ENCODE measurements at places on chromosomes 13 and 19.

DNA sequence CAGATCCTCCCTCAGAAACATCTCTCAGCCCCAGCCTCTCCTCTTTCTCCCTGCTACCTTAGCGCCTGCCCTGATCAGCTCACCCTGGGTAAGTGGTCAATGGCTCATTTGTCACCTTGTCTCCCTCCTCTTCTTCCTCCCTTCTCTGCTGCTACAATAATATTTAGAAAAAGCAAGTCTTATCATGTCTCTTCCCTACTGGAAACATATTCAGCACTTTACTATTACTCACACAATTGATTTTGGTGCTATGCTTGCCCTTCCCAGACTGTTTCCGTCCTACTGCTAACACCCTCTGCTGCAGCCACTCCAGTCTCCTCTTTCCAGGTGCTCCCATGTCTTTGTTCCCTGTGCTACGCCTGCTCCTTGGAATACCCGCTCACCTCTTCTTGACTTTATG, 35.8 kb downstream of the ESD start:
- DNase-seq = no peak

GRCh38 chr19:16327911-16328823, 3.5 kb downstream of the KLF2 start:
- no peak for DNase-seq

DNA sequence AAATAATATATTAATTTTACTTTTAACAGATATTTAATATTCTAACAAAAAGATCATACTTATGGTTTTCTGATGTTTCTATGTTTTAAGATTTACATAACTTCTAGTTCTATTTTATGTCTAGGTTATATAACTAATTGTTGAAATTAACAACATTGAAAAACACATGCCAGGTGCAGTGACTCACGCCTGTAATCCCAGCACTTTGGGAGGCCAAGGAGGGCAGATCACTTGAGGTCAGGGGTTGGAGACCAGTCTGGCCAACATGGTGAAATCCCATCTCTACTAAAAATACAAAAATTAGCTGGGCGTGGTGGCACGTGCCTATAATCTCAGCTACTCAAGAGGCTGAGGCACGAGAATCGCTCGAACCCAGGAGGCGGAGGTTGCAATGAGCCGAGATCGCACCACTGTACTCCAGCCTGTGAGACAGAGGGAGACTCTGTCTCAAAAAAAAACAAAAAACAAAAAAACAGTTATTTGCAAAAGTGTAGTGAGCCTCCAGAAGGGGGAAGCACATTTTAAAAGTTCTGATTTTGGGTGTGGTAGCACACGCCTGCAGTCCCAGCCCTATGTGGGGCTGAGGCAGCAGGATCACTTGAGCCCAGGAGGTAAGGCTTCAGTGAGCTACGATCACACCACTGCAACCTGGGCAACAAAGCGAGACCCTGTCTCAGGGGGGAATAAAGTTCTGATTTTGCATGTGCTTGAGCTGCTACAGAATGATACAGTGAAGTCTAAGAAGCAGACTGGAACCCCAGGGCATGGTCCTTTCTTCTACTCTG, 18.7 kb downstream of the MIPEP start:
- DNase-seq = no peak

- DNase-seq = no peak
Measured at GRCh38 chr13:52786766-52787165, 47.1 kb upstream of the CNMD start.

- DNase-seq = no peak
Measured at GRCh38 chr19:36051236-36051635, 2.8 kb downstream of the THAP8 start.

- DNase-seq = no peak
Measured at GRCh38 chr13:30479154-30479882, 13.6 kb upstream of the HMGB1 start.

DNA sequence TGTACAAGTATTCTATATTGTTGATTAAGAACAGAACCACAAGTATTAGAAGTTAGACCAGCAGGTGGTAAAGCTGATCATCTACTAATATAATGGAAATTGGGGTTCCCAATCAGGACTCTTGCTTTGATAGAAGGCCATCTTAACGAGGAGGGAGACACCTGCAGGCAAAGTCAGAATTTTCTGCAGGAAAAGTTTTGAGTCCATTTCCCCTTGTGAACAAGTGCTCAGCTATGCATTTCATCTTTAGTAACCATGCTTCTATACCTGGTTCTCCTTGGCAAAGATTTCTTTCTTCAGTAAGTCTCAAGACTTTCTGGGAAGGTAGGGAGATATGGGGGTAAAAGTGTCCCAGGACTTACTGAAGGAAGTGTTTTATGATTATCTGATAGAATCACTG, 36.1 kb upstream of the USPL1 start:
- no peak for DNase-seq

GRCh38 chr19:14768001-14768400, 10.4 kb downstream of the ADGRE2 start:
- DNase-seq = no peak

DNA sequence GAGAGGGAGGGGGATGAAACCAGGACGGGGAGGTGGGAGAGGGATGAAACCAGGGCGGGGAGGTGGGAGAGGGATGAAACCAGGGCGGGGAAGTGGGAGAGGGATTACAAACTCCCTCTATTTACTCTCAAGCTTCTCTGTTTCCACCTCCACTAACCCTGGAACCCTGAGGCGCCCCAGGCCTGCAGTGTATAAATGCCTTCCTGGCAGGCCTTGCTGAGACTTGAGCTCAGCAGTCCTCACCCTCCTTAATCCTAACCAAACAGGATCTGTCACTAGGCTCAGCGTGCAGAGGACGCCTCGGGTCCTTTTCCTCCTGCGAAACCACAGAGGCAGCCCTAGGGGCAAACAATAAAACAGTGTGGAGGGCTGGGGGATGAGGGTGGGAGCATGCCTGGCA, 32.1 kb upstream of the OR1M1 start:
- no peak for DNase-seq

DNA sequence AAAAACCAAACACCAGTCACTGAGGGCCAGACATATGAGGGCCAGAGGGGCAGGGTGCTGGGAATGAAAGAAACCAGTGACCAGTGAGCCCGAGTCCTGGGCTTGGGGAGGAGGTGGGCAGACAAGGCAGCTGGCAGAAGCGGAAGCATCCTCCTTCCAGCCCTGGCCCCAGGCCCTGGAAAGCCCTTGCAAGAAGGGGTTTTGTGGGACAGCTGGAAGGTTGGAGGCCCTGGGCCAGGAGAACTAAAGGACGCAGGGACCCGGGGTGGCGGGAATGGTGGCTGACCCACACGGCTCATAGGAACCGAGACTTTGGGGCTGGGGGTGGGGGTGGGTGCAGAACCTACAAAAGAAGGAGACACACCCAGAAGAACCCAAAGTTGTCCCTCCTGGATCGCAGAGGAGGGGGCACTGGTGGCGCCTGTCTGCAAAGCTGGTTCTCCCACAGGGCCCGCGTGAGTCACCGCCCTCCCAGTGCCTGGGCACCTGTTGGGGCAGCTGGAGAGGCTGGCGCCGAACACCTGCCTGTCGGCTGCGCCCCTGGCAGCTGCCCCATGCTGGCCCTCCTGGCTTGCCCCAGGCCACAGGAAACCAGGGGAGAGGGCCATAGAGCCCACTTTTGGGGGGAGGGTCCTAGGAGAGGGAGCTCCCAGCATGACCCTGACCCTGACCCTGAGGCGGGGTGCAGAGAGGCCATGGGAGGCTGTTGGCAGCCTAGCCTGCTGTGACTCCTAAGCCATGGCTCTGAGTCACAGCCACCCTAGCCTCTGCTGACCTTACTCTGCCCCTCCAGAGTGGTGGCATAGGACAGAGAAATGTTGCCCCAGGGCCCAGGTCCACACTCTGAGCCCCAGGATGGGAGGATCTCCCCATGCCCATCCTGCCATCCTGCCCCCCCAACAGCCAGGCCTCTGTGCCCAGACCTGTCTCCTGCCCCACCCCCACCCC, 802 bp downstream of the DMPK start:
- DNase-seq = no peak

- DNase-seq = no peak
Measured at GRCh38 chr13:20351281-20352022, 119.3 kb upstream of the GJB6 start.

DNA sequence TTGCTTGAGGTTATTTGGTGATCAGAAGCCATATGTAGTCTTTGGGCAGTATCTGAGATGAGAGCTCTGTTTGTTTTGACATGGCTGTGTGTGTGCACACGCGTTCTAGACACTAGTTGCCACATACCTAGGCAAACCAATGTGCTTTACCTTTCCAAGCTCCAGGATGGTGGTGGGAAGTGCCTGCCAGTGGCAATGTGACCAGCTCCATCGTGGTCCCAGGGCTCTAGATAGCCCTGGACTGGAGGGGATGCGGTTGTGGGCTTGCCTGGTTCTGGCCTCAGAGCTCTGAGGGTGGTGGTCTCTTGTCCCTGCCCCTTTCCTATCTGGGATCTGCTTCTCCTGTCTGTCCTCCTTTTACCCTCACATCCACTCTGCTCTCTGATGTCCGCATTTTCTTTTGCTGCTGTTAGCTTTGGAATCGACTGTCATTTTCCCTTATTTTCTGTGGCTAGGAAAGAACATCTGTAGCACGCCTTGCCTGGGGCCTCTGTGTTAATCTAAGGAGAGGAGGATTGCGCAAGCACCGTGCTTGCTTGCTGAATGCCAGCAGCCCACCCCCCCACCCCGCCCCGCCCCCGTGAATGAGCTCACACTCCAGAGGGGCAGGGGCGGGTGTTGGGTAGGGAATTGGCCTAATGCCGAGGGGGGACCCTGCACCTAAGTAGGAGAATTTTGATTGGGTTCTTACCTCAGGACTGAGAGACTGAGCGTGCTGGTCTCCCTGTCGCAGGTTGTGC, 89.5 kb downstream of the ARHGEF7 start:
- DNase-seq = no peak

DNA sequence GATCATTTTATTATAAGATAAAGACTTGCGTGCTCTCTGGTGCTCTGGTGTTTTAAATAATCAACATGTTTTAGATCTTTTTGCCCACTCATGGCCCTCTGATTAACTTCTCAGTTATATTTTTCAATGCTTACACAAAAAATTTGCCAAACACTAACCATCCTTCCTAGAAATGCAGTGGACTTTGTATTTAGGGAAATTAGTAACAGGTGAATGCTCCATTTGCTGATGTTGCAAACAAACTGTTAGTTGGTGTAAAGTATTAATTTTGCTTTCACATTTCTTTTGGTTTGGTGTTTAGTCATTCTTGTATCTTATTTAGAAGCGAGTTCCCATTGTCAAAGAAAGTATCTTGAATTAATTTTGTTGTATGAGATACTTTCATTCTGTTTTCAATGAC, 2.7 kb downstream of the KL start:
- DNase-seq = no peak

GRCh38 chr13:36154567-36155291, 23.5 kb upstream of the DCLK1 start:
- no peak for DNase-seq

GRCh38 chr13:35926859-35927530, 204.2 kb downstream of the DCLK1 start:
- DNase-seq = no peak

GRCh38 chr13:97521726-97522125, 87.8 kb downstream of the RAP2A start:
- no peak for DNase-seq

DNA sequence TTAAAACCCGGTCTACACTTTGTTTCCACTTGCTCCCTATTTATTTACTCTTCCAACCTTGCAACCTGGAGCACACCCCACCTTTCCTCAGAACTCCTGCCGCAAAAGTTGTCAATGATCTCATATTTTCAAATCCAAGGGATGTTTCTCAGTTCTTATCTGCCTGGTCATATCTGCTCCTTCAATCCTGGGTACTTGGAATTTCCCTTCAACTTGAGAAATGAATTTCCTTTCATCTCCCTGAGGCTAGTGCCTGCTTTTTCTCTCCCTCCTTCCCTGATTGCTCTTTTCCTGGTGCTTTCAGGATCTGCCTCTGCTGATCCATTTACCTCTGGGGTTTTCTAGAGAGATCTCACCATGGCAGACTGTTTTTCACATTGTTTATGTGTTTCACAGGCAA, 154.8 kb upstream of the IRS2 start:
- DNase-seq = no peak

DNA sequence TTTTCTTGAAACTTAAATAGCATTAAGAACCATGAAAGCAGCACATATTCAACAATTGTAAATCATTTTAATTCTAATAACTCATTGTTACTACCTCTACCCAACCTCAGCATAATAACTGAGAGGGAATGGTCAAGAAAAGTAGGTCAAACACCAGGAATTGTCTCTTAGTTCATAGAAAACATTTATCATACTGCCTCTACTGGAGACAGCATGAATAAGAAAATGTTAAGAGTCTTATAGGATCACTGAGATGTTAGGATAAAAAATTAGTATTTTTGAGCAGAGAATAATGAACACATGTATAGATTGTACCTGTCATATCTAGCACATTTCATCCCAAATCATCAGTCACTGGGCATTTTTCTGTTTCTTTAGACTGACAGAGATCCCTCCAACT, 515.3 kb downstream of the PCDH9 start:
- DNase-seq = no peak
